ENCODE measurements at places on chromosomes 12 and 14. TPM values are rescaled to one million over a fixed set of nuclear protein-coding genes. Genes with fewer than 3 reads are reported as not detected.

Gene KERA
- total RNA-seq, result not detected

Gene MYRFL
- total RNA-seq, result not detected

Gene SYCP3
- total RNA-seq, result not detected

Gene GPX2
- total RNA-seq, result 4.3 TPM

Gene FGF23
- not detected for total RNA-seq

Gene FGF6
- total RNA-seq, result not detected

Gene TRIP11
- total RNA-seq, result 14.3 TPM

Gene ZNF705A
- not detected for total RNA-seq

Gene ABCB9
- total RNA-seq, result 18.4 TPM

Gene CLECL1
- total RNA-seq, result not detected

Gene PLEKHH1
- total RNA-seq, result 6.2 TPM

Gene DNAI7
- total RNA-seq, result not detected

Gene LGR5
- 0.04 TPM for total RNA-seq

Gene LRRK2
- total RNA-seq, result not detected

Gene LRIG3
- total RNA-seq, result 10.8 TPM

Gene NID2
- 2.5 TPM for total RNA-seq

Gene KRT83
- 0.33 TPM for total RNA-seq

Gene PPP1R1A
- total RNA-seq, result not detected

Gene PLXNC1
- total RNA-seq, result not detected

Gene TSPAN19
- not detected for total RNA-seq

Gene DNAAF2
- 23.2 TPM for total RNA-seq

Gene CCT2
- 306 TPM for total RNA-seq

Gene GNB3
- total RNA-seq, result 1.8 TPM

Gene GPHN
- 39.5 TPM for total RNA-seq

Gene SNAPC1
- total RNA-seq, result 26.7 TPM
